Fibroblast of skin of right quadriceps (primary cell): ENCODE measurements at places on chromosomes 3 and 15.

DNA sequence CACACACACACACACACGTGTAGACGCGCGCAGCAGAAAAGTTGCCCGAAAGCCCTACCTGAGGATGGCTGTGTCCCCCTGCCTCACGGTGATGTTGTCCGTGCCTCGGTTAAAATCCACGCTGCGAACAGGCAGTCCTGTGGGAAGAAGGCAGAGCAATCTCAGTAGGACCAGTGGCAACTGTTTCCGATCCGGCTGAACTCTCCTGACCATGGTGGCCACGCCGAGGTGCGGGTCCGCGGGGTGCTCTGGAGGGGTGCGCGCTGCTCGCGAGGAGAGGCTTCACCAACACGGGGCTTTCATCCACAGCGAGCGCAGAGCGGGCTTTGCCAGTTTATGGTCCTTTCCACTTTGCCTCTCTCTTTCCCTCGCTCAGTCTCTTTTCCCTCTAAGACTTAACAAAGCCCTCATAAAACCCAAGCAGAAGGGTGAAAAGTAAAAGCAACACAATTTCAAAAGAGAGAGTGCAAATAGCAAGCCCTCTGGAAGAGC lies 422 bp downstream of the LSAMP start:
- no peak for DNase-seq

DNA sequence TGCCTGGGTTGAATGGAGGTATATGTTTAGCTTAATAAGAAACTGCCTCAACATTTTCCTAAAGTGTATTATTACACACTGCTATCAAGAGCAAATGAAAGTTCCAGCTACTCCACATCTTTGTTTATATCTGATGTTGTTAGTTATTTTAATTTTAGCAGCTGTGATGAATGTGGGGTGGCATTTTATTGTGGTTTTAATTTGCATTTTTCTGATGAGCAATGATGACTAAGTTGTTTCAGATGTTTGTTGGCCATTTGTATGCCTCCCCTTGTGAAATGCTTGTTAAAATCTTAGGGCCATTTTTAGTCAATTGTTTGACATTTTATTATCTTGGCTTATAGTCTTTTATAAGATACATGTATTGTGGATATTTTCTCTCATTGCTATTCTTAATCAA lies 260.4 kb upstream of the SLCO3A1 start:
- peak; percentile 54 for DNase-seq

GRCh38 chr3:25897019-25897418 lies 107.1 kb downstream of the OXSM start:
- DNase-seq, result no peak

GRCh38 chr15:96324940-96325540 lies 5.5 kb upstream of the NR2F2 start:
- no peak for DNase-seq

GRCh38 chr15:90735923-90736322 lies 18.8 kb downstream of the BLM start:
- no peak for DNase-seq

- no peak for DNase-seq
These were observed 36.7 kb downstream of the MYH15 start for GRCh38 chr3:108473711-108474110.
